ENCODE measurements at places on chromosomes 3 and 15. TPM values are rescaled to one million over a fixed set of nuclear protein-coding genes. Genes with fewer than 3 reads are reported as not detected.

The NMD3 gene
- 37.3 TPM for total RNA-seq

GRCh38 chr3:151107701-151108100, 22.2 kb downstream of the MED12L start:
- no peaks in the 10 kb centered on the region for H3K27me3 ChIP-seq
- DNase-seq = no peak
- no peak overlapping the region for H3K4me3 ChIP-seq
- no peak overlapping the region for H3K27ac ChIP-seq
- H3K36me3 ChIP-seq = no peaks in the 10 kb centered on the region

The FAM98B gene
- total RNA-seq = 9.3 TPM

The SLC22A14 gene
- total RNA-seq = not detected

GRCh38 chr3:29240248-29240647, 40.6 kb upstream of the RBMS3 start:
- H3K27me3 ChIP-seq = no peaks in the 10 kb centered on the region
- no peak for DNase-seq
- no peaks in the 10 kb centered on the region for H3K36me3 ChIP-seq
- H3K4me1 ChIP-seq = no peaks in the 10 kb centered on the region
- no peak overlapping the region for H3K27ac ChIP-seq
- no peak overlapping the region for H3K4me3 ChIP-seq

The TIMP4 gene
- total RNA-seq = 7.9 TPM

- peaks cover 7% of the 10 kb centered on the region for H3K4me1 ChIP-seq
- no peak overlapping the region for H3K4me3 ChIP-seq
- H3K36me3 ChIP-seq = peaks cover 6% of the 10 kb centered on the region
- H3K27ac ChIP-seq = no peak overlapping the region
Observed at GRCh38 chr3:23952646-23953045, 7.6 kb downstream of the NR1D2 start.

GRCh38 chr3:160968761-160969160, 136.4 kb downstream of the B3GALNT1 start:
- no peaks in the 10 kb centered on the region for H3K4me1 ChIP-seq
- H3K4me3 ChIP-seq = no peak overlapping the region
- no peak for DNase-seq

The SKOR1 gene
- total RNA-seq = not detected

- DNase-seq = no peak
- no peaks in the 10 kb centered on the region for H3K27me3 ChIP-seq
- no peak overlapping the region for H3K4me3 ChIP-seq
- H3K27ac ChIP-seq = no peak overlapping the region
- peaks cover 11% of the 10 kb centered on the region for H3K36me3 ChIP-seq
- no peaks in the 10 kb centered on the region for H3K4me1 ChIP-seq
Observed at GRCh38 chr15:32919749-32920414, 202.1 kb downstream of the GREM1 start.

DNA sequence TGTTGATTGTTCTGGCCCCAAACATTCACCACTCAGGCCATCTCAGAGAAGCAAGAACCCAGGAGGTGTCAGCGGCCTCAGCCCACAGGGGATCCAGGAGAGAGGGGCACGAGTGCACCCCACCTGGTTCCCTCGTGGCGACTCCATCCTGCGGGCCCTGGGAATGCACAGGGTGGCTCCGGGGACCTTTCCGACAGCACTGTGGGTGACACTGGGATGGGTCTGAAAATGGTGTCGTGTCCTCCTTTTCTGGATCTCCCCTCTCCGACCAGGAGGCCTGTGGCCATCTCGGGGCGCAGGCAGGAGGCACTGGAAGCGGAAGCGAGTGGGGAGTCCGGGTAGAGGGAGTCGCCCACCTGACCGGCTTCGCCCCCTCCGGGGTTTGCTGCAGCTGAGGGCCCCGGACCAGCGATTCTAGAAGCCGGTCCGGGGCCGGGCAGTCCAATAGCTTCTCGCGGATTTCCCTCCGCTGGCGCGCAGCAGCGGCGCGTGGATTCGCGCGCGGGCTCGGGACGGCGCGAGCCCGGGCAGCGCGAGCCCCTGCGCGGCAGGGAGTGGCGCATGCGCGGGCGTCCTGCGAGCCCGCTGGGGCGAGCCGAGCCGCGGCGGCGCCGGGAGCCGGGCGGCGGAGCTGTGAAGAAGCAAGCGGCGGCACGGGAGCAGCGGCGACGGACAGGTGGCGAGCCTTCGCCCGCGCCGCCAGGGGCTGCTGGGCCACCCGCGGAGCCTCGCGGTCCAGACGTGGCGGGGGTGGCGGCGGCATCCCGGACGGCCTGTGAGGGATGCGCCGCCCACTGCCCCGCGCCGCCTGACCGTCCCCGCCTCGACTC, at the start of gene DOCK3:
DOCK3 (plus strand) TSS at position 579 of the 830 bp plus-strand sequence. CDS start 337 bp downstream, outside the sequence.
- H3K36me3 ChIP-seq = no peaks in the 10 kb centered on the region
- H3K27ac ChIP-seq = no peak within 1 kb of the TSS
- H3K27me3 ChIP-seq = peaks cover 85% of the 10 kb centered on the region
- H3K4me3 ChIP-seq = peak within 1 kb of the TSS; percentile 36
- DNase-seq = peak; percentile 55

DNA sequence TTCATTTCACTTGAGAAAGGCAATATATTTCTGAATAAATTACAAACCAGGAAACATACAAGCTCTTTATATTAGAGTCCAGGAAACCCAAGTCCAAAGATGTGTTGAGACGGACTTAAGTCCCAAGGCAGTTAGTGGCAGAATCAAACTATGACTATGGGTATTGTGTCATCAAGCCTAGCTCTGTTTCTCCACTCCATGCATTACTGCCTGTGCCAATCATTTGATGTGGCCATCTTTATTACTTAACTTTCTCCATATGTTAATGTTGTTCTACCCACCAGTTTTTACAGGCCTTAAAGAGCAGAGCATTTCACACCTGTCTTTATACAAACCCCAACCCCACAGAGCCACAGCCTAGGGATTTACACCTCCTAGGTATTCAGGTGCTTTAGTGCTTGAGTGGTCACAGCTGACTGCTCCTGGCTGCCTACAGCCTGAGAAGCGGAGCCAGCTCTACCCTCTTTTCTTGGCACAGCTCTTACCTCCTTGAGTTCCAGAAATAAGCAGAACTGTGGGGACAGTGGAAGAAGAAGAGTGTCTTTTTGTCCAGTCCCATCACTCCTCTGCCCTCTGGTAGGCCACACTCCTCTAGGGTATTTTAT, 92.1 kb downstream of the DTWD1 start:
- no peak for DNase-seq
- no peaks in the 10 kb centered on the region for H3K4me1 ChIP-seq
- no peak overlapping the region for H3K4me3 ChIP-seq
- H3K36me3 ChIP-seq = no peaks in the 10 kb centered on the region
- H3K27me3 ChIP-seq = no peaks in the 10 kb centered on the region
- H3K27ac ChIP-seq = no peak overlapping the region

The HTR3E gene
- total RNA-seq = not detected

- no peak overlapping the region for H3K27ac ChIP-seq
- peaks cover 2% of the 10 kb centered on the region for H3K4me1 ChIP-seq
- no peaks in the 10 kb centered on the region for H3K27me3 ChIP-seq
- no peak overlapping the region for H3K4me3 ChIP-seq
- no peaks in the 10 kb centered on the region for H3K36me3 ChIP-seq
- no peak for DNase-seq
Observed at GRCh38 chr15:71316911-71317310, 201.6 kb downstream of the THSD4 start.

The ABI3BP gene
- 7.9 TPM for total RNA-seq

DNA sequence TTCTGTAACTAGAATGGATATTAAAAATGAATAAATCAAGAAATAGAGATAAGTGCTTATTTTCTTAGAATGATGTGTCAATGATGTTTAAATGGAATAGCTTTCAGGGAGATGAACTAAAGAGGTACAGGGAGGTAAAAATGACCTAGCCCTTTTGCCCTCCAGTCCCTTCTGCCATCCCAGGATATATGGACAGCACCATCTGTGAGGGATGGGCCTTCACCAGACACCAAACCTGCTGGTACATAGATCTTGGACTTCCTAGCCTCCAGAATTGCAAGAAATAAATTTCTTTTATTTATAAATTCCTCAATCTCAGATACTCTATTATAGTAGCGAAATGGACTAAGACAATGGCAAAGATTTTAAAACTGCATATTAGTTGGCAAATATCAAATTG, 352.0 kb upstream of the THBS1 start:
- no peak for DNase-seq
- H3K36me3 ChIP-seq = no peaks in the 10 kb centered on the region
- no peak overlapping the region for H3K4me3 ChIP-seq
- no peak overlapping the region for H3K27ac ChIP-seq

The DISP2 gene
- total RNA-seq = 12.8 TPM

GRCh38 chr3:196016485-196016884, 65.4 kb downstream of the TFRC start:
- H3K27ac ChIP-seq = no peak overlapping the region
- H3K4me3 ChIP-seq = no peak overlapping the region
- H3K4me1 ChIP-seq = no peaks in the 10 kb centered on the region
- DNase-seq = no peak

GRCh38 chr3:160296591-160296990, 71.4 kb downstream of the C3orf80 start:
- H3K27ac ChIP-seq = no peak overlapping the region
- DNase-seq = no peak
- H3K4me3 ChIP-seq = no peak overlapping the region
- no peaks in the 10 kb centered on the region for H3K36me3 ChIP-seq
- peaks cover 1% of the 10 kb centered on the region for H3K4me1 ChIP-seq

The ZNF639 gene
- total RNA-seq = 15.7 TPM

The GMPS gene
- total RNA-seq = 45.2 TPM

The C2CD4A gene
- total RNA-seq = 2.8 TPM

The HRG gene
- not detected for total RNA-seq

DNA sequence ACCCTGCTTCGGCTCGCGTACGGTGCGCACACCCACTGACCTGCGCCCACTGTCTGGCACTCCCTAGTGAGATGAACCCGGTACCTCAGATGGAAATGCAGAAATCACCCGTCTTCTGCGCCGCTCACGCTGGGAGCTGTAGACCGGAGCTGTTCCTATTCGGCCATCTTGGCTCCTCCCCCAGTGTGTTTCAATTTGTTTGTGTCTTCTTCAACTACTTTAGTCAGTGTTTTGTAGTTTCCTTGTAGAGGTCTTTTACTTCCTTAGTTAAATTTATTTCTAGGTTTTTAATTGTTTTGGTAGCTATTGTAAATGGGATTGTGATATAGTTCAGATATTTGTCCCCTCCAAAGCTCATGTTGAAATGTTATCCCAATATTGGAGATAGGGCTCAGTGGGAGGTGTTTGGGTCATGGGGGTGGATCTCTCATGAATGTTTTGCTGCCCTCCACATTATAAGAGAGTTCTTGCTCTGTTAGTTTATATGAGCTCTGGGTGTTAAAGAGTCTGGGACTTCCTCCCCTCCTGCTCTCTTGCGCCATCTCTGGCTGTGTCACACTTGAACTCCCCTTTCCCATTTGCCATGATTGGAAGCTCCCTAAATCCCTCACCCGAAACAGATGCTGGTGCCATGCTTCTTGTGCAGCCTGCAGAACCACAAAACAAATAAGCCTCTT, 304.4 kb downstream of the DOCK3 start:
- H3K27ac ChIP-seq = no peak overlapping the region
- no peaks in the 10 kb centered on the region for H3K4me1 ChIP-seq
- H3K36me3 ChIP-seq = no peaks in the 10 kb centered on the region
- no peaks in the 10 kb centered on the region for H3K27me3 ChIP-seq

Data from transverse colon (tissue), 4 donors.